ENCODE measurements at places on chromosomes 16 and 17.
A peak's percentile ranks its signal among the peaks of the same experiment; 100 is the strongest.

GRCh38 chr16:48613061-48613957 lies 3.3 kb upstream of the N4BP1 start:
- DNase-seq = no peak

GRCh38 chr16:60553090-60553757 lies 1483.0 kb downstream of the CDH8 start:
- DNase-seq = no peak

GRCh38 chr17:9676820-9677310 lies 31.5 kb downstream of the USP43 start:
- DNase-seq = no peak

- DNase-seq = peak; percentile 43
Observed at GRCh38 chr16:81873843-81874752, 95.0 kb downstream of the PLCG2 start.

- no peak for DNase-seq
Observed at GRCh38 chr16:15532825-15533224, 98.4 kb downstream of the BMERB1 start.

DNA sequence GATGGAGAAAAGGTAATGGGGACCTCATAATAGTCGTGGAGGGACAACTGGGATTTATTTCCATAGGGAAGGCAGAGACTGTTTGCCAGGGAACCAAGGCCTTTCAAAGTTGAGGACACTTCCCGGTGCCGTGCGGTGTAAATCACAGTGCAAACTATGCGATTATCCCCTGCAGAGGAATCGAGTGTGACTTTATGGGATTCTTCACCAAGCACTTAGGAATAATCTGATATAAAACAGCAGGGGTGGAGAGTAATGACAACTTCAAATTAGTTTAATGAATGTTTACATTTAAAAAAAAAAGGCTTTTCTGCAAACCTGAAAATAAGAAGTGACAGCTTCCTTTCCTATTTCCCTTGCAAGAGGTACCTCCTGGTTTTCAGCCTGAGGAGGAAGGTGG lies 538.2 kb downstream of the MAF start:
- DNase-seq = no peak

- DNase-seq = no peak
Observed at GRCh38 chr17:9768381-9768934, 22.9 kb downstream of the DHRS7C start.

DNA sequence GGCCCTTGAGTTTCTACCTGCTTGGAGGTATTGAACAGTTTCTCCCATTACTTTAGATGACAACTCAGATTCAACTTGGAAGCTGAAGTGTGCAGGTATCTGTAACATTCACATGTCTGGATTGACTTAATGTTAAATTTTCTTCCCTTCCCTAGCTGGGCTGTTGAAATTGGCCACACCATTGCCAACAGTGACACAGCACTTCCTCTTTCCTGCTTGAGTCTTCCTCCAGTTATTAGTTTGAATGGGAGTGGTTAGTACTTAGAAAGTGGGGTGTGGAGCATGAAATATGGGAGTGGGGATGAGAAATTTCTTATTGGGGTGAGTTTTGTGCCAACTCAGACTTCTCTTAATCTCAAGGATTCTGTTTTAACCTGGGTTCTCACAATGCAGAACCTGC lies 454.9 kb downstream of the KCNJ2 start:
- DNase-seq = no peak

GRCh38 chr16:57386381-57386951 lies 14.2 kb downstream of the CX3CL1 start:
- no peak for DNase-seq
